Breast epithelium (tissue), 4 donors: ENCODE measurements at places on chromosomes 11 and 22.

DNA sequence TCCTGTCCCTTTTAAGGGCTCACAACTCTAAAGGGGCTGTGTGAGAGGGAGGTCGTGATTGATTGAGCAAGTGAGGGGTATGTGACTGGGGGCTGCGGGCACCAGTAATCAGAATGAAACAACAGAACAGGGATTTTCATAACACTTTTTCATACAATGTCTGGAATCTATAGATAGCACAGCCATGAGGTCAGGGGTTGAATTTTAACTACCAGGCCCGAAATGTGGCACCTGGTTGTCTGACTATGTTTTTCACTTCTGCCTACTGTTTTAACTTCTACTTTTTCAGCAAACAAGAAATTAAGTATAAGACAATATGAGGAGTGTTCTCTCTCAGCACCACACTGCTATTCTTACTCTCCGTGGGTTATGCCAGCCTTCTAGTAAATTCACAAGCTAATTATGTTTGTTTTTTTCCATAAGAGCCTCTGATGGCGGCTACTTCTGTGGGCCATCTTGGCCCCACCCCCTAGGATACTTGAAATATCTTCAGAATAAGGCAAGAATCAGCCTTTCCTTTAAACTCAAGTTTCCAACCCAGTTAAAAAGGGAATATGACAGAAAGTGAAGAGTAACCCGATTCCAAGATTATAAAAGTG is 552.8 kb upstream of the CHORDC1 start:
- DNase-seq: no peak

DNA sequence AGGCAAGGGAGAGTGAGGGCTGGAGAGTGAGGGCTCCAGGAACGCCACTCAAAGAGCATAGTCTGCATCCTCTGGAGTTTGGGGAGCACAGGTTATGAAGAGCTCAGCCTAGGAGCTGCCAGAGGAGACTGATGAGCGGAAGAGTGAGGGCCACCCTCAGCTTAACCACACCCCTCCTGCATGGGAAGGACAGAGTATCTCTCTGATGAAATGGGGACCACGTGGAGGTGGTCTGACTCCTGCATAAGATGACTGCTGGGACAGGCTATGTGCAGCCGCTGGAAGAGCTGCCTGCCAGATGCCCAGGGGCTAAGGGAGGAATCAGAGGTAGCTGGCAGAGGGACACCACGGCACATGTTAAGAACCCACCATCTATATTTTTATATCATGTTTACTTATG is 162.9 kb upstream of the POU2AF2 start:
- DNase-seq: no peak

DNA sequence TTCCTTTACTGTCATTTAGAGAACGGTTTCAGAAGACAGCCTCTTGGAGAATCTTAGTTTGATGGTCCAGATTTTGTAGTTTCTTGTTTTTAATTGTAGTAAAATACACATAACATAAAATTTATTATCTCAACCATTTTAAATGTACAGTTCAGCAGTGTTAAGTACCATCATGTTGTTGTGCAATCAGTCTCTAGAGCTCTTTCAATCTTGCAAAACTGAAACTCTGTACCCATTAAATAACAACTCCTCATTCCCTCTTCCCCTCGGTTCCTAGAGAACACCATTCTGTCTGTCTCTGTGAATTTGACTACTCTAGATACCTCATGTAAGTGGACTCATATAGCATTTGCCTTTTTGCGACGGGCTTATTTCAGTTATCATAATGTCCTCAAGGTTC is 69.8 kb downstream of the GRIK4 start:
- no peak for DNase-seq

DNA sequence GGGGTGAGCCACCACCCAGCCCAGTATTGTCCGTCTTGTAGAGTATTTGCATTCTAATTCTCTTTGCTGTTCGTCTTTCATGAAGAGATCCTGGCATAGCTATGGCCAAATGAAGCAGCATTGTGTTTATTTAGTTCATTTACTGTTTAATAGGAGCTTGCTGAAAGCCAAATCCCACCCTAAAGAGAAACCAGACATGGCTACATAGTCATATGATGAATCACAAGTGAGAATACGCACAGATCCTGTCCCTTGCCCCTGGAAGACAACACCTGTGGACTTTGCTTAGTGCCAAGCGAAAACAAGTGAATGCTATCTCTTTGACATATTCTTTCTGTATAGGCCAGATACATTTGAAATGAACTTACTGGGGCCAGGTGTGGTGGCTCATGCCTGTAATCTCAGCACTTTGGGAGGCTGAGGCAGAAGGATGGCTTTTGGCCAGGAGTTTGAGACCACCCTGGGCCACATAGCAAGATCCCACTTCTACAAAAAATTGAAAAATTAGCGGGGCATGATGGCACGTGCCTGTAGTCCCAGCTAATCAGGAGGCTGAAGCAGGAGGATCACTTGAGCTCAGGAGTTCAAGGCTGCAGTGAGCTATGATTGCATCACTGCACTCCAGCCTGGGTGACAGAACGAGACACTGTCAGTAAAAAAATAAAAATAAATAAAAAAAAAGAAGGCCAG is 5.1 kb upstream of the ARFGAP3 start:
- DNase-seq: no peak

DNA sequence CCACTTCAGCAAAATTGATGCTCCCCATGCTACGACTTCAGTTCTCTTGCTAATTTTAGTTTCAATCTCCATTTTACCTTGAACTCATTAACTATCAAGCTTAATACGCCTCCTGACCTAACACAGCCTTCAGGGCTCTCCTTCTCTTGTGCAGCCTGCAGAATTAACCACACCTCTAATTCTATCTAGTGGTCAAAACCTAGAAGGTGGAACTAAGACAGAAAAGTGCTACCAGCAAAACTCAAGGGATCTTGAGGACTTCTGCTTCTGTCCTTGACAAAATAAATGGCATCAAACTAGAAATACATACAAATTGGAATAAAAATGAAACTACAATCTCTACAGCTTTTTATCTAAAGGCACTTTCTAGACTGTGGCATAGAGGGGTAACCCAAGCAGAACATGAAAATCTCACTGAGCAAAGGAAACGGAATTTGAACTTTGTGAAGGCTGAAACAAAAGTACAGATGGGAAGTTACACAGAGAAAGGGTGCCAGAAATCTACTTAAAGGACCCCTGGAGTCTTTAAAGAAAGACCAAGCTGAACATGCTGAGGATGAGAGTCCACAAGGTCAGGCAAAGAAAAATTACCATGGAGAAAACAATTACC is 10.7 kb downstream of the CWF19L2 start:
- DNase-seq: no peak

DNA sequence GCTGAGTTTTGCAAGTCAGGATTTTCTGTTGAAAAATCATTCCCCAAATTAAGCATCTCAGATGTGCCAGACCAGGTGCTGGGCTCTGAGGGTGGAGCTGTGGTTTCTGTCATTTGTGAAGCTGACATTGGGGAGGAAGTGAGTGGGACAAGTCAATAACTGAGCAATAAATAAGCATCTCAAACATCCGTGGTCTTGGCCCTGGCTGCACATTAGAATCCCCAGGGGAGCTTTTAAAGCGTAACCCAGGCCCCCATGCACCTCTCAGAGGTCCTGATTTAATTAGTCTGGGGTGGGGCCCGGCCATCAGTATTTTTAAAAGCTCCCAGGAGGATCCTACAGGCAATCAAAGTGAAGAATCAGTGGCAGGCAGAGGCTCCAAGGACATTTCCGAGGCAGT is 420.0 kb downstream of the MN1 start:
- no peak for DNase-seq

- no peak for DNase-seq
Observed at GRCh38 chr11:103652013-103652412, 384.4 kb upstream of the DDI1 start.

- DNase-seq: no peak
Observed at GRCh38 chr11:18789942-18790341, 1.7 kb downstream of the PTPN5 start.

GRCh38 chr11:2794046-2794967 is 91.3 kb downstream of the CDKN1C start:
- no peak for DNase-seq

DNA sequence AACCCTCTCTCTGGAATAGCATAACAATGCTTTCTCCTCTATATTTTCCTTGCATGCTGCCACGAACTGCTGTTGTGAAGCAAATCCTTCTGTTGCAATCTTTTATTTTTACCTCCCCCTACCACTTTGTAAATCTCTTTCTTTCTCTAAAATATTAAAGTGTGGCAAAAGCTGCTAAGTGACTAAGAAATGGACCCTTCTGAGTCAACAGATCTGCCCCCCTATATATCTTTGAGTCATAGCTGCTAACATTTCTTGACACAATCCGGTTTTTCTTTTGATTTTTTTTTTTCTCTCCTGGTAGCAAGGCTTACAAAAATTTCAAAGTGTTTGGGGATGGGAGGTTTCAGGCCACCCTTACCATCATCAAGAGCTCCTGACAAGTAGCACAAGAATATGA is 39.0 kb upstream of the KIRREL3 start:
- DNase-seq: no peak

DNA sequence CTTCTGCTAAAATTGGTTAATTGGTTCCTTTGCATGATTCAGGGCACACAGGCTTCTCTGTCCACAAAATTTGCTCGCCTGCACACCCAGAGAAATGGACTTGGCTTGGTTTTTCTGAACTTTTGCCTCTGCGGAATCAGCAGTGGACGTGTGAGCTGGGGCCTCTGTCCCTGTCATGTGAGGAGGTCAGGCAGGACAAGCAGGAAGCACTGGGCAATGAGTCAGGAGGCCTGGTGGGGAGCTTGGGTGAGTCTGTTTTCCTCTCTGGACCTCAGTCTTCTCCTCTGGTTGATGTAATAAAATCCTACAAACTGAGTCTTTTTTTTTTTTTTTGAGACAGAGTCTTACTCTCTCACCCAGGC is 10.4 kb upstream of the CELSR1 start:
- DNase-seq: no peak

- no peak for DNase-seq
Observed at GRCh38 chr11:19913893-19914249, 201.2 kb downstream of the NAV2 start.

GRCh38 chr22:24181996-24182899 is 961 bp downstream of the SUSD2 start:
- DNase-seq: no peak

GRCh38 chr11:127037001-127037400 is 36.4 kb upstream of the KIRREL3 start:
- DNase-seq: no peak

- DNase-seq: no peak
Observed at GRCh38 chr11:77322926-77323590, 21.6 kb upstream of the GDPD4 start.

GRCh38 chr11:2378527-2379210 is 1.6 kb downstream of the CD81 start:
- no peak for DNase-seq

- no peak for DNase-seq
Observed at GRCh38 chr22:30452861-30453260, 19.0 kb downstream of the SEC14L3 start.

- DNase-seq: no peak
Observed at GRCh38 chr11:86706338-86707131, 34.1 kb upstream of the ME3 start.

DNA sequence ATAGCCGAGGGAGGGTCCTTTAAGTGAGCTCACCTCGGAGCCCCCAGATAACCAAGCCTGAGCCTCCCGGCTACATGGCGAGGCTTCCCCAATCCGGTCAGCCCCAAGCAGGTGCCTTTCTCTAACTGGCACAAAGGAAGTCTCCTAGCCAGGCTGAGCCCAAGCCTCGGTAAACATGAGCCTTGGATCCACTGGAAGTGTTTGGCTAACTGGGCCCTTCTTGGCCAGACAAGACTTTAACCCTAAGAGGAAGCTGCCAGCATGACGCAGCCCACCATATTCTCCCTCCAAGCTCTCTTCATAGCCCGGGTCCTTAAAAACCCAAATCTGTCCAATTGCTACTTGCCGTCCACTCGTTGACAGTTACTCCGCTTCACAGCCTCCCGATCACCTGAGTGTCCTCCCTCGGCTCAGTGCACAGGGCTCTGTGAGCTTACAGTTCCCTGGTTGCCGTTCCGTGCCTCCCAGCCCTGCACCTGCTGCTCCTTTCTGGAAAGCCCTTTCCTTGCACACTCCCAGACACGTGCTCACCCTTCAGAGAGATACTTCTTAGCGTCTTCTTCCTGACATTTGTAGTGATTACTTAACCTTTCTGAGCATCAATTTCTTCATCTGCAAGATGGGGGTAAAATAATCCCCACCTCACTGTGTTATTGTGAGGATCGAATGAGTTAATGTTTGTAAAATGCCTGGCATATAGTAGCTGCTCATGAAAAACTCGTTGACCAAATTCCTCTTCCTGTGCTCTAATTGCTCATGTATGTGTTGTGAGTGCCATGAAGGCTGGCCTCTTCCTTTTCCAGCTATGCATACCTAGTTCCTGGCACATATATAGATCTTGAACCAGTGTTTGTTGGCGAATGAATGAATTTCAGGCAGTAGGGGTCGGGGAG is 25.6 kb downstream of the TXN2 start:
- DNase-seq: no peak

DNA sequence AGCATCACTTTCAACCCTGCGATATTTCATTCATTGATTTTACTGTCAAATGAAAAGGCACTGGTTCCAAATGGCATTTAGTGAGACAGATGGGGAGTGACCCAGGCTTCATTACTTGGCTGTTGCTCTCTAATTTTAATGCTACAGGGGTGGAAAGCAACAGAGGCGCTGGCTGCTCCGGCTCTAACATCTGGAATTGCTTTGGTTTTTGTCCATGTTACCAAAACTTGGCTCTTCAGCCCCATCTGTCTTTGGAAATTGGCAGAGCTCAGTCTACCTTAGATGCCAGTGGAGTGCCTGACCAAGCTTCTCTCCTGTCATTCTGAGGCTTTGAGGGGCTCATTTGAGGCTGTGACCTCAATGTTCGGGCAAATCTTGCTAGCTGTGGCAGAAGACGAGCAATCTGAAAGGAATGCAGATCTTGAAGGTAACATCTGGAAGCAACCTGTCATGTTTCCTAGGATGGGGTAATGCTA is 409.5 kb upstream of the SYN3 start:
- DNase-seq: no peak

- no peak for DNase-seq
Observed at GRCh38 chr11:106369224-106369623, 291.8 kb downstream of the AASDHPPT start.

DNA sequence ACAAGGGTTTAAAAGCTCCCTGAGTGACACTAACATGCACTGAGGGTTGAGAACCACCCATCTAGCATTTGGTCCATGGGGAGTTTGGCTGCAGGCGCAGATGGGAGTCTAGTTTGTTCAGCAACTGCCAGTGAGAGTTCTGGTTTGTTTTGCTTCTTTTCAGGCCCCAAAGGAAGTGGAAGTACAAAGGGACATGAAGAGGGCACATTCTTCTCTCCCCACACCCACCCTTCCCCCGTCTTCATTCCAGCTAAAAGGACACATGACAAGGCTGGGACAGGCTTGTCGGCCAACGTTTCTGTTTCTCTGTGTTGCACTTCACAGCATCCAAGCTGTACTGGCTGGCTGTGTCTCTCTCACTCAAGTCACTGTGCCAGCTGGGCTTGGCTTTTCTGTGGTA is 8.2 kb upstream of the ENDOD1 start:
- peak; percentile 85 for DNase-seq
